NCI-H2171 (cell line): ENCODE measurements at places on chromosomes 7 and 10.

DNA sequence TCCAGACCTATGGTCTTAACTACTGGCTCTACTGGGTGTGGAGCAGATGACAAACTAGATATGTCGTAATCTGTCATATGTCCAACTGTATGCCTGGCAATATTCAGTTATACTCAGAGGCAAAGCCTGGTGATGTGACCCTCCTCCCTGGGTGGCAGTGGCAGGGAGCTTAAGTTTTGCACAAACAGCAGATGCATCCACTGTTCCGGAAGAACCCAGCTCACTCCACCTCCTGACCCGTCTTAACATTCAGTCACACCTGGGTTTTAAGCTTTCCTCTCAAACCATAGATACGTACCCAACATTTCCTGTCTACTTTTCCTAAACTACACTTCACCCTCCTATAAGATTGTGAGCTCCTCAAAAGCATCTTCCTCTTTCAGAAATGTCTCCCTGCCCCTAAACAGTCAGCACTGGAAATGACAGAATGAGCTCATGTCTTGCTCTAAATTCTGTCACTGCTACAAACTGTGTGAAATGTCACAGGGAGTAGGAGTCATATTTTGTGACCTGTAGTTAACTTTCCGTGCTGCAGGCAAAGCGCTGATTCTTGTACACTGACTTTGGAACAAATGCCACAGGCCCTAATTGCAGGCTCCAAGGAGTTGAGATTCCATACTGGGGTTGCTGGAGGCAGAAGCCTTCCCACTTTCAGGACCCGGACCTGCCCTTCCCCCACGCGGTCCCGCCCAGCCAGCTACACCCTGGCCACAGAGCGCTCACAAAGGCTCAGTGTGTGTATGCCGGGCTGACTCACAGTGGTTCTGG, 23.9 kb downstream of the SCD start:
- no peak for DNase-seq

DNA sequence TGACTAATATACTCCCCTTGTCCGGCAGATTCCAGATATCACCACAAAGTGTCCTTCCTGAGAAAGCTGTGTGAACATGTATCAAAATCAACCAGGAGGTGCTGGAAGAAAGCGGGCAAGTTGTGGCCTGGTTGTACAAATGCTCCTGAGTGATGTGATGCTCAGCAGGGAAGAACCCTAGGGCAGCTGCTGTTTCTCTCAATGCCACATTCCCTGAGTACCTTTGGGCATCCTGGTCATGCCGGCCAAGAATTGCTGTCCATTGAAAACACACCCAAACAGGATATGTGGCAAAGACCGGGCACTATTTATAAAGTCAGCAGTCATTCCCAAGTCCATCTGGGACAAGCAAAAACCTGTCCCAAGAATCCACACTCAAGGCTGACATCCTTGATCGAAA, 7.8 kb upstream of the ADCY1 start:
- DNase-seq, result no peak

- peak; percentile 10 for DNase-seq
These were observed 455.6 kb downstream of the INHBA start for GRCh38 chr7:41247143-41247865.

DNA sequence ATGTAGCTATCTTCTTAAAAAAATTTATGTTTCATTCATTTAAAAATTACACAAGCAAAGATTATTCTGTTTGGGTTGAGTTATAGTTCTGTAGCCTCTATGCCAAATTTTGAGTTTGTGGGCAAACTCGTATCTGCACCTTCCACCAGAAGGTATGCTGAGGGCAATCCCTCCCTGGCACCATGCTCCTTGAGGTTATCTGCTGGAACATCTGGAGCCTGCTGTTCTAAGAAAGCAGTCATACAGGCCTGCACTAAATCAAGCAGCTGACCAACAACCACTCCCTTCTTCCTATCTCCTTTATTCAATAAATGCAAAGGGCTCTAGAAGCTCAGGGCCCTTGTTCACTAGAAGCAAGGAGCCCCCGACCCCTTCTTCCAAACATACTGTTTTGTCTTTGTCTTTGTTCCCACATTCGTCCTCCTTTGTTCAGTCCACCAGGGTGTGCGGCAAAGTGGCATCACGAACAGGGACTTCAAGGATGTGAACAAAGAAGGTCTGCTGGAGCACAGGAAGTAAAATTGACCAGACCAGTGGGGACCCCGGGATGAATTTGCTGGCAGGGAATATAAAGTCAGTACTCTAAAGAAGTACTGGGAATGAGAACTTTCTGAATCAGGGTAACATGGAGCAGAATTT, 36.4 kb downstream of the OR13A1 start:
- no peak for DNase-seq
